Stimulated activated CD8-positive, alpha-beta memory T cell treated with anti-CD3 and anti-CD28 coated beads, Interleukin-4, amount 100 ng/mL, for 1 hour (primary cell): ENCODE measurements at places on chromosomes 4 and X.

DNA sequence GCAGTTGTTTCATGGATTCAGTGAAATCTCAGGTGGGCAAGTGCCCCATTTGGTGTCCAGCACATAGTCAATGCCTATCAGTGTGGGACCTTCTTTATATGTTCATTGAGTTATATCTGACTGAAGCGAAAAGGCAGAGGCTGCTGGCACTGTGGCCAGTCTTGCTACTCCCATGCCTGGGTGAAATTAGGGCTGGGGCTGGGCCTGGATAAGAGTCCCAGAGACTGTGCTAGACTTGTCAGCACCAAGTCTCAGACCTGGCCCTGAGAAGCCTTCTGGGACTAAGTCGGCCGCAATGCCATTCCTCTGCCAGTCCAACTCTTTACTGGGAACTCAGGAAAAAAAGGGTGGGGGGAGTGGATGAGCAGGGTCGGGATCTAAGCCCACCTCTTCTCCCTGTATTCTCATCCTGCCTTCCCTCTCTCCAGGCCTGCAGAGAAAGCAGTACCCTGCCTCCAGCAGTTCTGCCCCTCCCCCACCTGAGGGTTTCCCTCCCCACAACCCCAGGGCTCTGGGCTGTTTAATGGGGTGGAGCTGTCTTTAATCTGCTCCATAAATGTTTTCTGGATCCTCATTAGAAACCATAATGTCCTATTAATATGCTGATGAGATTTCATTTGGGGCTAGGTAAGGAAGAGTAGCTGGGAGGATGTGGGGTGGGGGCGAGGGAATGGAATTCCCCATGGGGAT, 153.5 kb upstream of the PJA1 start:
- DNase-seq: no peak

DNA sequence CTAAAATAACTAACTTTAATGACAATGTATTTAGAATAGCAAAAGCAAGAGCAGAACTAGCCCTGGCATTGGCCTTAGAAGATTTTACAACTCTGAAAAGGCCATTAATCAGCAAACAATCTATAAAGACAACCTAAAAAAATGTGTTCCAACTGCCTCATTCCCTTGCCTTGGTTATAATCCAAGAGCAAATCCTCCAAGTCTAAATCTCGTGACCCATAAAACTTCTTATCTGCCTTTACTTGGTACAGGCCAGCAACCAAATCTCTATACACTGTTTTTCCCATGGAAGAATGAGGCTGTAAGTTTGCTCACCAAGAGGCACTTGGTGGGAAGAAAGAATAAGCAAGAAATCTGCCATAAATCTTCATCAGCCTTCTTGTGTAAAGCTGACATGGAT, 175.3 kb upstream of the MID1 start:
- DNase-seq: no peak

DNA sequence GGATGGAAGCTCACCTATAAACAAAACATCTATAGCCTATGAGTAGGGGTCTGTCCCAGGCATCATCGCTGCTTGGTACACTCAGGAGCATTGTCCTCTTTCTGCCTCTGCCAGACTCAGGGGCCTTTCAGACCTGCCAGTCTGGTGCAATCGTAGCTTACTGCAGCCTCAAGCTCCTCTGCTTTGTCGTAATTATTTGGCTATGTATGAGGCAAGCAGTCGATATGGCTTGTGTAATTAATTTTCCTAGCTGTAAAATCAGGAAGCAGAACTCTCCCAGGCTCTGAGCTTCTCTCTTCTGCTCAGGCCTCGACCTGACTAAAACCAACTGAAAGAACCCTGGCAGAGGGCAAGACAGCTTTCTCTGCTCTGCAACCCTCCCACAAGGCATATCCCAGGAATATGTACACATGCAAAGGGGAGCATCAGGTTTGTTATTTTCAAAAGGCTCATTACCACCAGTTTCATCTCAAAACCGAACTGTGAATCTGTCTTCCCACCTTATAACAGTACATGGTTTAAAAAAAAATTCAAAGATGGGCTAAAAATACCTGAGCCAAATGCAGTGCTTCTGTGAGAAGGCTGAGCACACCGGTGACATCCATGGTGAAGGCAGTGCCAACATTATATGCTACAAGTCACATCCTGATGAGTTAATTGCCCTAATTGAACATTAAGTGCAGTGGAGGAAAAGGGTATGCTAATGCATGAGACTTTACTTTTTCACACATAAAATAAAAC, 309.2 kb upstream of the EMCN start:
- no peak for DNase-seq

DNA sequence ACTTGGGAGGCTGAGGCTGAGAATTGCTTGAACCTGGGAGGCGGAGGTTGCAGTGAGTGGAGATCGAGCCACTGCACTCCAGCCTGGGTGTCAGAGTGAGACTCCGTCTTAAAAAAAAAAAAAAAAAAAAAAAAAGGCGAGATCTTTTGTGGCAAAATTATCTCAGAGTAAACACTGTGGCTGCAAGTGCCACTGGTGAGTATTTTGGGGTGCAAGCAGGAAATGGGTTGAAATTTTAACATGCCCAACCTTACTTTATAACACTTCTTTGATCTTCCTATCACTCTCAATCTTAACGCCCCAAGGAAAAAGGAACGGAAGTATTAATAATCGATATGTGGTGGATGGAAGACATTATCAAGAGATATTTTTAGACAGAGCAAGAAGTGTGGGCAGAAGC, 32.1 kb downstream of the SLC34A2 start:
- no peak for DNase-seq

GRCh38 chrX:148498067-148498466, 2.4 kb upstream of the AFF2 start:
- no peak for DNase-seq
